ENCODE measurements at places on chromosomes 11 and 22.

- no peak for DNase-seq
These were observed 16.7 kb downstream of the OSBPL5 start for GRCh38 chr11:3148255-3148989.

GRCh38 chr11:125071846-125072217 is 8.7 kb downstream of the SLC37A2 start:
- no peak for DNase-seq

DNA sequence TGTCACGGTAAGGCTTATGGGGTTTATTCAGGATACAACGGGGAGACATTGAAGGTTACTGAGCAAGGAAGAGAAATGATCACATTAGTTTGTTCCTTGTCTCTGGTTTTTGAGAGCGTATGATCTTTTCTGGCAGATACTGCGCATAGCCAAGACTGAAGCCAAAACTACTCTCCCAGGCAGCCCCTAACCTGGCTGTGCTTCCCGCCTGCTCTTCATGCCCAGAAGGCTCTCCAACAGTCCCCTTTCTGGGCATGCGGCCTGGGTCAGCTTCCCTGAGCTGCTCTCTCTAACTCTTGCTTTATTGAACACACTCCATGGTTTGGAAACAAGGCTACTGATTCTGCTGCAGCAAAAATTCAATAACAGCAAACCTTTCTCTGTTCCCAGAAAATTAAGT is 306.6 kb downstream of the BUD13 start:
- DNase-seq, result no peak

DNA sequence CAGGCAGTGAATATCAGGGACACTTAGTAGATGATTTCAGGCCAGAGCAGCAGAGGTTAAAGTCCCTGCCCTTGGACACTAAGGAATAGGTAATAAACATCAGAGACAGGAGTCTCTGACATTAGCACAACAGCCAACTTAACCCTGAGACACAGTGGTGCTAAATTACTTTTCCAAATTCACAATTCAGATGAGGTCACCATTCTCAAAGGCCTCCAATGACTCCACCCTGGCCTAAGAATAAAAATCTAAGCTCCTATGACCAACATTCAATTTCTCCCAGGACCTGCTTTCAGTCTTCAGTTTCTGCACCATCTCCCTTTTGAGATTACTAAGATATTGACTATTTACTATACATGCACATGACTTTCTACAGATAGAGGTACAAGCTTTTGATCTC is 42.0 kb downstream of the BLID start:
- no peak for DNase-seq

GRCh38 chr11:118560806-118561205 is 4.9 kb downstream of the IFT46 start:
- DNase-seq, result no peak

- no peak for DNase-seq
These were observed 452.3 kb downstream of the KCNA4 start for GRCh38 chr11:29564486-29564885.

- DNase-seq, result no peak
These were observed 2.5 kb upstream of the LMO2 start for GRCh38 chr11:33894398-33894746.

- DNase-seq, result no peak
These were observed 1.1 kb upstream of the RAC2 start for GRCh38 chr22:37244922-37245722.
